ENCODE measurements at places on chromosomes 3 and 15.

DNA sequence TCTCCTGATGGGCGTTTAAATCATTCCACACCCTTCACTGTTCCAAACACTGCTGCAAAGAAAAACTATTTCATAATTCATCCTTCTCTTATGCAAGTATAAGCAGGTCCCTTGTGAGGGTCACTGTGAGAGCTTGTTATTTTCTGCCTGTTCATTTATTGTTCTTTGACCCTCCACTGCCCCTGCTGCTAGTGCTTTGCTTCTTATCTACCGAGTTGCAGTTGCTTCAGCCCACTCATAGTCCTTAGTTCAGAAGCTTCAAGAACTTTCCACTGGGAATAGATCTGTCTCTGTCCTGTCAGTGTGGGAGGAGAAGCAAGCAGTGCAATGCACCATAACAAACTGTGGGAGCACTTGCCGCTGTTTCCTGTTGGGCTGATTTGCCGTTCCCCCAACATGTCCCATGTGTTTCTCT lies 39.8 kb downstream of the RIOX2 start:
- no peak for DNase-seq

- no peak for DNase-seq
These were observed 10.8 kb upstream of the HRH1 start for GRCh38 chr3:11143476-11143875.

- no peak for DNase-seq
These were observed 180.5 kb downstream of the OPA1 start for GRCh38 chr3:193773266-193774220.

DNA sequence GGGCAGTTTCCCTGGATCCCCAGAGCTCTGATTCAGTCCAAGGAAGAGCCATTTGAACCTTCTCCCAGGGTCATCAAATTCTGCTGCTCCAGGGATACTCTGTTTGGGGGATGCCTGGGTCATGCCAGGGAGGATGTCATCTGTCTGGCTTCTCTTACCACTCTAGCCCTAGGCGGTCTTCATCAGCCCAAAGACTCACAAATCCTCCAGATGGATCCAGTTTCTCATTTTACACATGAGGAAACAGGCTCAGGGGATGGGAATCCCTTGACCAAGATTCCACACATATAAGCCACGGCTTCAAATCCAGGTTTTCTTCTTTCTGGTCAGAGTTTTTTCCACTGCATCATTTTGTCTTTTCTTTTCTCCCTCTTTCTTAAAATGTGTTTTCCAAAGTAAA lies 36.7 kb downstream of the SLC28A1 start:
- DNase-seq: no peak

DNA sequence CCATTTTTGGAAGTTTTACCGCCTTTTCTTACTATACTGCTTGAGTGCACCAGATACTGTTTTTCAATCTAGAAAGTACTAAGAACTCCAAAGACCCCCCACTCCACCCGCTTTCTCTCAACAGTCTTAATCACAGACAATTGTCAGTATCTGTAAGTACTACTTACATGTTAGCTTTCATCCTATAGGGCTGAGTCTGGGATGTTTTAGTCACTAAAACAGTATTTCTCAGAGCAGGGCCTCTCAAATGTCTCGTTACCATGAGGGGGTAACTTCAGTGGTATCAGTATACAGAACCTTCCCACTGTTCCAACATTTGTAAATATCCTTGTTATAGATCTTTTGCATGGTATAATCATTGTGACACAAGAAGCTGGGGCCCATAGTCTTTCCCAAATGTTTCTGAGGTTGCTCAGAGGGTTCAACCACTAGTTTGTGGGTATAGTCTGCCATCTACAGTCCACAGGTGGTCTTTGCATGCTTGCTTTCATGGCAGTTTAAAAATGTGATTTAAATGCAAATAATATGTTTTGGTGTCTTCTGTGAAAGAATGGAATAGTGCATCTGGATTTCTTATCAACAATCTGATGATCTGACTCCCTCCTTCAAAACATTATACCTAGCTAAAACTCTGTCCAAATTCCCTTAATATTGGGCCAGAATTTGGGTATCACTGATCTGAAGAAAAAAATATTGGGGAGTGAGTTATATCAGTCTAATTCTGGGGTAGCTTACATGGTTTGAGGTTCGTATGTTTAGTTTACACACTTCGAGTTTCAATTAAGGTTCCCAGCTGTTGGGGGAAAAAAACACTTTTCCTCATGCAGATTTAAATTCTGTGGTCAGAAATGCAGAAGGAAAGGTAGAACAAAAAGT lies 18.0 kb upstream of the DNAJC13 start:
- no peak for DNase-seq

DNA sequence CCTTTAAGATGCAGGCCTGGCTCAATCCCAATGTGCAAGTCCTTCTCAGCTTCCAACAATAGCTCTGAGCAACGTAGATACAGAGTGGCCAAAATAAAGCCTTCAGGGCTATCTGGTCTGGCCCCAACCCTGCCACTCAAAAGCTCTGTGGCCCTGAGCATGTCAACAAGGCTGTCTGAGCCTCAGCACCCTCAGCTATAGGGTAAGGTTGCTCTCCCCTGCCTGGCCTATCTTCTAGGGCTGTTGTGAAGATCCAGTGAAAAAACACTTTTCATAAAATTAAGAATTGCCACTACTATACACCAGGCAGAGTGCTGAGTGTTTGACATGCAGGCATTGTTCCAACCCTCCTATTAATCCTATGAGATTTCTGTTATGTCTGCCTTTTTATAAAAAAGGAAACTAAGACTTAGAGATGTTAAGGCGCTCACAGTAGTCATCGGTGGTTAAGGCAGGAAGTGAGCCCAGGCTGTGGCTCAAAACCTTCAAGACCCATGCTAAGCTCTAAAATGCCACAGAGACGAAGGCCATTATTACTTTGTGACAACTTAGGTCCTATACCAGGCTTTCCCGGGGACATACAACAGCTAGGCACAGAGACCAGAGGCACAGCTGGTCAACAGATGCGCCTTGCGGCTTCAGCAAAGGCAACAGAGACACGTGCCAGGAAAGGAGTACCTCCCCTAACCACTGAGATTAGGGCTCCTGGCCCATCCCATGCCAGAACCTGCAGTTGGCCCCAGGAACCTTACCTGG lies 5.1 kb downstream of the POLG start:
- DNase-seq: no peak

- no peak for DNase-seq
These were observed 261.4 kb upstream of the C2CD4B start for GRCh38 chr15:62426387-62426956.

- no peak for DNase-seq
These were observed 12.8 kb upstream of the ARRDC4 start for GRCh38 chr15:97947465-97948260.

GRCh38 chr3:43036621-43037423 lies 57.7 kb downstream of the GASK1A start:
- no peak for DNase-seq

DNA sequence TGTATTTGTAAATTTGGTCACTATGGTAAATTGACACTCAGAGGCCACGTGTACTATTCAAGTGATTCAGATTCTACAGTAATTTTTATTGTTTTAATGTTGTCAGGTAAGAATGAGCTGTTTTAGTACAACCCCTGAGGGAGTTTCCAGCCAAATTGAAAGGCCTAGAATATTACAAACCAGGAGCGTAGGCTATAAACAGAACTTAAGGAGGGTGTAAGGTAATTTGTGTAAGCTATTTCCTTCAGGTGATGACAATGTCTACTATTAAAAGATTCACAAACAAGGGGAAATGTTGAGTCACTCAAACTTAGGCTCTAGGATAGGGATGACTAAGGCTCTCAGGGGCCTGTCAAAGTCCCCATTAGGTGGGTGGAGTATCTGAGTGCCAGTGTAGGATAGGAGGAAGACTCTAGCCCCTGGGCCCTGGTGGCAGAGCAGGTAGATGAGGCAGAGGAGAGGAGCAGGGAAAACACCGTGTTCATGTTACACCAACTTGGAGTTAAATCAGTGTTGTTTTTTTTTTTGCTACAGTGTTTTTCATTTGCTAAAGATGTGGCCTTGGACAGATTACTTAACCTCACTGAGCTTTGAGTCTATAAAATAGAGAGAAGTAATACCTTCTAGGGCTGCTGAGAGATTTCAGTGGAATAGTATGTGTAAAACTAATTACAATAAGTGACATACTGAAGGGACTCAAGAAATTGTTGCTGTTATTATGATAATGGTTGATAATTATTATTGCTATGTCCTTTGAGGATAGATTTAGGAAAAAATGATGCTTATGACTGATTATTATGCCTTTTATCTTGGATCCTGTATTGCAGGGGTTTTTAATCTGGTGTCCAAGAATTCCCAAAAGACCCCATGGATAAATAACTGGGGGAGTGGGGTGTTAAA lies 10.3 kb downstream of the TM4SF1 start:
- no peak for DNase-seq

GRCh38 chr15:91219206-91219605 lies 119.1 kb downstream of the SV2B start:
- DNase-seq: no peak

DNA sequence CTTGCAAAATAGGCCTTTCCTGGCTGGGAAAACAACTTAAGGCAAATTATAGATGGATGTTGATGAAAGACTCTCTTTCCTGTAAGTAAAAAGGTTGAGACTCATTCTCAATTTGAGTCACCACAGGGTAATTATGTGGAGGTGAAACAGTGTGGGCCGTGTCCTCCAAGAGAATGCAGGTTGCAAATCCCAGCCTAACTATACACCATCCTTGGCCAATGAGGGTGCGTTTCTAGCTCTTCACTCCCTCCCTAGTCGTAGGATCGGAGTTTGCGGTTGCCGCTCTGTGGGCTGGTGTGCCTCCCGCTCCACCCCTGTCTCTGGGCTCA lies 259.9 kb downstream of the PLCL2 start:
- DNase-seq: no peak

GRCh38 chr3:135325726-135326235 lies 530.7 kb downstream of the EPHB1 start:
- DNase-seq: no peak

- DNase-seq: no peak
These were observed 140.1 kb downstream of the OCA2 start for GRCh38 chr15:27958911-27959578.

DNA sequence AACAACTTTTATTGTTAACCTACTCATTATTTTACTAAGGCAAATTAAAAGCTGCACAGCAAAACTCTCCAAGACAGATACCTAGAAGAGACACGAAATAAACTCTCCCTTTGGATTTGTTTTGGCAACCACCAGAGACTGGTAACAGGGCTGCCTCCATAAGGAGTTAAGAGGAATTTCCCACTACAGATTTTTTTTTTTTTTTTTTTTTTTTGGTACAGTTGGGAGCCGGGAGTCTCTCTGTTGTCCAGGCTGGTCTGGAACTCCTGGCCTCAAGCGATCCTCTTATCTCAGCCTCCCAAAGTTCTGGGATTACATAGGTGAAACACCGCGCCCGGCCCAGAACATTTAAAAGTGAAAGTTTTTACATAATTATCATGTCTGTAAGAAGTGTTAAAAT lies 73.6 kb upstream of the VGLL4 start:
- DNase-seq: no peak

DNA sequence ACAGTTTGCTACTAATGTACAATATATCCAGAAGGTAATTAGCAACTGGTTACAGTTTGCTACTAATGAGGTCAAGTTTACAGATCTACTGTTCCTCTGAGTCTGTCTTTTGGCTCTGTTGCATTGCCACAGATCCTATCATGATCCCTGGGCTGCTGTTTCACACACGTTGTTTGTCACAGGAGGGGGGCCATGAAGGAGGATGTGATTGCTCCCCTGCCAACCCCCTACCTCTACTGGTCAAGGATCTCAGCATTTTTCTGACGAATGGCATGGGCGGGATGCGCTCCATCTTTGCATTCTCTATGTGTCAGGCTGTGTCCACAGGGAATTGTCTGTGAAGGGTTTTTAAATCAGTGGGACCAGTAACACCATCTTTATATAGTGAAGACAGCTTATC lies 91.9 kb downstream of the CHL1 start:
- no peak for DNase-seq

DNA sequence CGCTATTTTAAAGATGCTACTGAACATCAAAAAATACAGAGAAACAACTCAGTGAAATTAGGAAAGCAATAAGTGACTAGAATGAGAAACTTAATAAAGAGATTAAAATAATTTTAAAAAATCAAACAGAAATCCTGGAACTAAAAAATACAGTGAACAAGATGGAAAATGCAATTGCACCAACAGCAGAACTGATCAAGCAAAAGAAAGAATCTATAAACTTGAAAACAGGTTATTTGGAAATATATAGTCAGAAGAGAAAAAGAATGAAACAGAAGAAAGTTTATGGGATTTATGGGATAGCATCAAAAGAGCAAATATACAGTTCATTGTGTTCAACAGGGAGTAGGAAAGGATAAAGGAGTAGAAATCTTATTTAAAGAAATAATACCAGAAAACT lies 53.3 kb downstream of the MEX3B start:
- no peak for DNase-seq

GRCh38 chr3:51944451-51945021 lies 2.4 kb downstream of the PARP3 start:
- peak; percentile 50 for DNase-seq

DNA sequence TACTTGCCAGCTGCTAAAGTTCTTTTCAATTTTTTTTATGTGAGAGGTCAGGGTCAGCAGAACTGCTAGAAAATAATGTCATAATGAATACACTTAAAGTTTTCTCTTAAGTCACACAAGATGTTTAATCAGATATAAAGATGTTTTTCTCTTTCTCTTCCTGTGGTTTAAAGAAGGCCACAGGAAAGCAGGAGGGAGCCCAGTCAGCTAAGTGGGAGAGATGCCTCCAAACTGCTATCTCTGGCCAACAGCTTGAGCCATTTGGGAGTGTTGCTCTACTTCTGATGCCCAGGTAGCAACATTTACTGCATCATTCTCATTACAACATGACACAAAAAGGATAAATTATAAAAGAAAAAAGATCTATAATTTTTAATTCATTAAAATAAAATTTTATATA lies 45.7 kb upstream of the NLGN1 start:
- DNase-seq: no peak

DNA sequence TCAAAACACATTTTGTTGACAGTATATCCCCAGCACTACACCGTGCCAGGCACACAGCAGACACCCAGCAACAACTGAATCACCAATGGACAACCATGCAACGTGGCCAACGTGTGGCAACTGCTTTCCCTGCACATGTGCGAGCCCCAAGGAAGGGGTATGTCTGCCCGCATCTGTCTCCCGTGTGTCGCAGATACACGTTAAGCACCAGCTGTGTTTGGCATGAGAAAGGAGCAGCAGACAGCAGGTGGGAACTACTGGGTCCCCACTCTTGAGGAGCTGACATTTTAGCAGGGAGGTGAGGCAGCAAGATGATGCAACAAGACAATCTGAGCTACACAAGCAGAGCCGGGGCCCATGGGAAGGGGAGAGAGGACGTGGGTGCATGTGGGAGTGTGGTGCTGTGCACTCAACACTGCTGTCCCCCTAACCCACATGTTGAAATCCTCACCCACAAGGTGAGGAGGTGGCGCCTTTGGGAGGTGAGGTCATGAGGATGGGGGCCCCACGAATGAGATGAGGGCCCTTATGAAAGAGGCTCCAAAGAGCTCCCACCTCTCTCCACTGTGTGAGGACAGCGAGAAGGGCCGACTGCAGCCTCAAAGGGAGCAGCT lies 56.2 kb downstream of the ROPN1B start:
- no peak for DNase-seq

DNA sequence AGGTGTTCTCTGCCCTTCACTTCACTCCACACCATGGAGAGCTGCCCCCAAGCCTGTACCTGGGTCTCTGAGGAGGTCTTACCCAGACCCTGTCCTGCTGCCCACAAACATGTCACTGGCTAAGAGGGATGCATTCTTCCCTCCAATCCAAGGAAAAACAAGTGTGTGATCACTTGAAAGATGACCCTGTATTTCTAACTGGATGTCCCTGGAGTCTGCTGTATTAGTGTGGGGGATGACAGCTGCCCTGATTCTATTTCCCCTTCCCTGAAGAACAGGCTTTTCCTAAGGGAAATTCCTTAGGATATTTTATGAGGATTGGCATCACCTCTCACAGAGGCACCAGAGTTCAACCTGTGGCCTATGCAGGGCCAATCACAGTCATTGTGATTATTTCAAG lies 55.0 kb upstream of the GATA2 start:
- no peak for DNase-seq
